ENCODE measurements at places on chromosomes 12 and 14.
A peak's percentile ranks its signal among the peaks of the same experiment; 100 is the strongest.

GRCh38 chr12:51395283-51396230, 4.4 kb upstream of the GALNT6 start:
- no peak for DNase-seq

GRCh38 chr14:24343795-24344660, 4.2 kb upstream of the RIPK3 start:
- DNase-seq: no peak

GRCh38 chr12:4745249-4745648, 25.0 kb downstream of the GALNT8 start:
- DNase-seq: no peak

DNA sequence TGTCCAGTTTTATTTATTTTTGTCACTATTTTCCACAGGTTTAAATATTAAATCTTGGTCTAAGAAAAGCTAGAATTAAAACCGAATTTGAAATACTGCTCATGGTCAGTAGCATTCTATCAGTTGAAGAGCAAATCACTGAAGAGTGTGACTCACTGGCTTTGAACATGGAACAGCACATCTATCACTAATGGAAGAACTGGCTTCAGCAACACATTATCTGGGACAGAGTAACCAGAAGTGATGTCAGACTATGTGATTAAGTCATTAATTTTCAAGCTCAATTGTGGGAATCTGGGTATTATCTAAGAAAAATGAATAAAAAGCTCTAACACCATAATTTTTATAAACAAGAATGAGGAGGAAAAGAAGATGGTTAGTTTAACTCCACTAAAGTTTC, 527.5 kb downstream of the TMTC2 start:
- no peak for DNase-seq

GRCh38 chr12:2234646-2235350, 182.0 kb downstream of the CACNA1C start:
- DNase-seq: no peak

DNA sequence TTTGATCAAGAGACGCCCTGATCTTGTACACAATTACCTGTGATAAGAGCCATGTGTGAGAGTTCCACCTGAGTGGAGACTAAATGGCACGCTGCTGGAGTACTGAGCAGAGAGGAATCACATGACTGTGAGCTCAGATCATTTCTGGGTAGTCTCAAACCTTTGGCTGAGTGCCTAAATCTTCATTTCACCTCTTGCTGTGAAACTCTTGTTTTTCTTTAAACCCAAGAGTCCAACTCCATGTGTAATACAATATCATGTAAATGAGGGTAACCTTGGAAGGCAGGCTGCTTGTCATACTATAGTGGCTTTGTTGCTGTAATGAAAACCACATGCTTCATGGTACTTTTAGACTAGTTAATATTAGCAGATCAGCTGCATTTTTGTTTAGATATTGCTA, 156.9 kb downstream of the CAND1 start:
- DNase-seq: peak; percentile 87

DNA sequence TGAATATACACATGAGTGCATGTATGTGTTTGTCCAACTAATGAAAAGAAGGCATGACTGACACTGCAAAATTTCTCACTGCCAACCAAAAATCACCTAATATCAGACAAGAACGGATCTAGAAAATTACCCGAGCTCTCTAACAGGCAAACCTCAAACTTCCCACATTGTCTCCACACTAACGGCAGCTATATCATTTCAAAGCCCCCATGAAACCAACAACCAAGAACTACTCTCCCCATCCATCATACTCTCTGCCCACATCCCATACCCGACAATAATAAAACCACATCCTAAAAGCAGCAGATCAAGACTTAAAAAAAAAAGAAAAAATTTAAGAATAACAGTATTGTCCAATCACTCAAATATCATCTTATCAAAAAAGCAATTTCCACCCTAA, 227.1 kb downstream of the CEP128 start:
- DNase-seq: no peak

DNA sequence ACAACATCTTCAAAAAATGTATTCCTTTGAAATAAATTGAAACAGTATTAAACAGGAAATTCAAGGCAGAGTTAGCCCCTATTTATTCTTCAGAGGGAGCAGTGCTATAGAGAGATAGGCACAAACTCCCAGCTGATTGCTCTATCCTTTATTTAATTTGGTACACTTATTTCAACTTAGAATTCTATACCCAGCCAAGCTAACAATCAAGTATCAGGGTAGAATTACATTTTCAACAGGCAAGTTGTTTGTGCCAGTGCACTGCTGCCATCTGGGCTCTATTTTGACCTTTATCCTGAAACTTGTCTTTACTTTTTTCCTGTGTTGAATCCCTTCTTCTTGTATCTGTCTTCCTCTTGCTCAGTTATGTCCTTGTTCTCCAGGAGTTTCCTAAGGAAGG, 159.2 kb downstream of the STXBP6 start:
- no peak for DNase-seq

GRCh38 chr12:32603858-32604257, 75.2 kb upstream of the DNM1L start:
- DNase-seq: no peak

DNA sequence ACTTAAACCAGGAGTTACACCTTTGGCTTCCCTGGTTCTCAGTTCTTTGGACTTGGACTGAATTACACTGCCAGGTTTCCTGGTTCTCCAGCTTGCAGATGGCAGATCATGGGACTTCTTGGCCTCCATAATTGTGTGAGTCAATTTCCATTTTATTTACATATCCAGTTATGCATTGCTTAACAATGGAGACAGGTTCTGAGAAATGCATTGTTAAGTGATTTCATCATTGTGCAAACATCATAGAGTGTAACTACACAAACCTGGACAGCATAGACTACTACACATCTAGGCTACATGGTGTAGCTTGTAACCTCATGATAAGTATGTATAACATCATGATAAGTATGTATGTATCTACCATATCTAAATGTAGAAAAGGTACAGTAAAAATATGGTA, 276.1 kb upstream of the BTG1 start:
- no peak for DNase-seq

GRCh38 chr14:70045844-70046535, 142.8 kb downstream of the SLC8A3 start:
- no peak for DNase-seq

DNA sequence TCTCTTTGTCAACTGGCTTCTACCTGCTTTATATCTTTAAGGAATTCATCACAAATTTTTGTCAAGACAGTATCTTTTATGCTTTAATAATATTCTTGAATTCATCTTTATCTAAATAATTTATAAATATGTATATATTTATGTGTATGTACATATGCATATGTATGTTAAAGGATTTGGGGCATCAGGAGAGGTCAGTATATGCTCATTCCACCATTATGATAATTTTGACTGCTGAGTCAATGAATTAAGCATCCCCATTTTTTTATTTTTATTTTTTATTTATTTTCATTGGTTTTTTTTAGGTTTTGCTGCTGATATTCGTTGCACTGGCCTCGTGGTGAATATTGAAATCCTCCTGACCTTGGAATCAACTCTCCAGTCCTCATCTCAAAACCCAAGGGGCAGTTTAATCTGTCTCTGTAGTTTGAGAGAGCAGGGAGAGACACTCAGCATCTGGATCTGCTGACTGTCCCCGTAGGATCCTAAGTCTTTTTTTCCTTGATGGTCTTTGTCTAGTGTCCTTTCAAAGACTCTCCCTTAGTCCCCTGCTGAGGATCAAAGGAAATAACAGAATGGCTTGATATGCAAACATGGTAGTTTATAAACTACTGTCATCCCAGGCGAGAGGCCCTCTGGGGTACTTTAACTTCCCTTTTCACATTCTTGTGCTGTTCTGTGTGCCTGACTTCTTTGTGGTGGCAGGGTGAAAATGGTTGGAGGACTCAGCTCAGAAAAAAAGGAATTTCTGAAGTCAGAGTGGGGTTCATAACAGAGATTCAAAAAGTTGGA, 218.7 kb downstream of the DIO2 start:
- DNase-seq: no peak

DNA sequence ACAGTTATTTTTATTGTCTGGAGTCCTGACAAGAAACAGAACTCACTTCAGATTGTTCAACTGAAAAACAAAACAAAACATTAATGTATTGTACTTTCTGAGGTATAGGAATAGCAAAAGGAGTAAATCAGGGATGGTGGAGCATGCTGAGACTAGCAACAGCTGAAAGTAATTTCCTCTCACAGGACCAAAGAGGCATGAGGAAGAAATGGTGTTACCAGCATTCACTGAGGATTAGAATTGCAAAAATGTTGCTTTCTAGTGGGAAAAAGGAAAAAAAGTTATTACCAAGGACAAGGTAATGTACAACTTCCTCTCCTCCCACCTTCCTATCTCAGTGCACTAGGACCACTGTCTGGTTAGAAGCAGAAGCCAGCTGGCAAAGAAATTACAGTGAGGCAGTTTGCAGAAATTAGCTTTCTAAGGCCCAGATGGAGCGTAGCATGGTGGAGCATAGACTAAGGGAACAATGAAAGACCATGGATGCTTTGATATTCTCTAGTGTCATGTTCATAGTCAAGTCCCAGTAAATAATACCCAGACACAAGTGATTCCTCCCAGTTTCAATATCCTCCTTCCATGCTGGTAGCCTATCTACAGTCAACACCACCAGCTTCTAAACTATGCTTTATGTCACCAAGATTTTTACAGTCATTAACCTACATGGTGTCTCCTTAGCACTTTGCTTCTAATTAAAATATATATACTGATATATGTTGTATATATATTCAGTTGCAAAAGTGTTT, 133.7 kb upstream of the DCN start:
- no peak for DNase-seq

GRCh38 chr14:101137234-101137633, 233.7 kb upstream of the RTL1 start:
- DNase-seq: no peak

GRCh38 chr14:54483846-54484245, 4.9 kb downstream of the GMFB start:
- DNase-seq: no peak

DNA sequence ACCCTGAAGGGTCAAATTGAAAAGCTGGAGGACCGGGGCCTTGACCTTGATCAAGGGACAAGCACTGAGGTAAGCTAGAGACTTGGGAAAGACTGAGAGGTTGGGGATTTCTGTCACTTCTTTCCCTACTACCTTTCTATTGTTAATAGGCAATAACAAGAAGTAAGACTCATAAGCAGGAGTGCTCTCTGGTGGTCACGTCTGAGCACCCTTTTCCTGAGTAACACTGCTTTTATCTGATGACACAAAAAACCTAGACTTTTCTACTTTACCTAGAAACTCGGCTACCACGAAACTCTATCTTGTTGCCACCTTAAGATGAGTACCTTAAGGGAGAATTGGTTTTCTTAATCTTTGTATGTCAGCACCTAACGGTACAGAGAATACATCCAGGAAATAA, 35.5 kb upstream of the PPFIBP1 start:
- no peak for DNase-seq

GRCh38 chr14:65904988-65905387, 492.5 kb downstream of the FUT8 start:
- DNase-seq: no peak

DNA sequence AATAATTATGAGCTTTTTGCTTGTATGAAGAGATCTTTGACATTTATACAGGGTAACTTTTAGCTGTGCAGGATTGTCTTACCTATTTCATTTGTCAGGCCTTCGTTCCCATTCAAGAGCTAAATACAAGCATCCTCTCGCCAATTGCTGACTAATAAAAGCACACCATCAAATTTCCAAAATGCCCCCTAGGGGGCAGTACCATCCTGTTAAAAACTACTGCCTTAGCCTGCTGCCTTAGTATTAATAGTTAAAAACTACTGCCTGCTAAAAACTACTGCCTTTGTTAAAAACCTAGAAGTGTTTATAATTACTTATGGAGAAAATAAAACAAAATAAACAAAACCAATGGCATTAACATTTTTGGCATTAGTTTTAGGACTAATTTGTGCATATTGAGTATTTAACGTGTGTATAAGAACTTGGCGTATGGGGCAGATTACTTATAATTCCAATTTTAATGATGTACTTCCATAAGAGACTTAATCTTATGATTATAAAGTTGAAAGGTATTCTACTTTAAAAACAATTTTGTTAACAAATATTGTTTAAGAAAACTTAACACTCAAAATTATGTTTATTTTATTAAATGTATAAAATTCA, 3.0 kb upstream of the IFI27L2 start:
- DNase-seq: no peak

GRCh38 chr14:87081004-87081403, 912.0 kb downstream of the GALC start:
- DNase-seq: no peak

DNA sequence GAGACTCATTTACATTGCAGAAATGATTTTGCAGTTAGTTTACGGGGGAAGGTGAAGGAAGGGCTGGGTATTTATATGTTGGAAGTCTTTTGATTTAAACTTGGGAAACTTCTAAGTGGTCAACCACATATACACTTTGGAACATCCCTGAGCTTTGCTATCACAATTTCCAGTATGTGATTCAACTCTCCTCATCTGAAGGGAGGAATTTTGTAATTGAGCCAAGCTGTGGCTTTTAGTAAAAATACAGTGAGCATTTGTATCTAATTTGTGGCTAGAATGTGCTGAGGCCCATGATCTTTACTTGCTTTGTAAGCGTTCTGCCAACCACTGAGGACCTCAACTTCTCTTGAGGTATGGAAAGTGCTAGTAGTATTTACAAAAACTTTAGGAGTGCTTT, 235.0 kb upstream of the PDZRN4 start:
- no peak for DNase-seq

GRCh38 chr12:54047160-54047963, 6.3 kb upstream of the HOXC4 start:
- no peak for DNase-seq

DNA sequence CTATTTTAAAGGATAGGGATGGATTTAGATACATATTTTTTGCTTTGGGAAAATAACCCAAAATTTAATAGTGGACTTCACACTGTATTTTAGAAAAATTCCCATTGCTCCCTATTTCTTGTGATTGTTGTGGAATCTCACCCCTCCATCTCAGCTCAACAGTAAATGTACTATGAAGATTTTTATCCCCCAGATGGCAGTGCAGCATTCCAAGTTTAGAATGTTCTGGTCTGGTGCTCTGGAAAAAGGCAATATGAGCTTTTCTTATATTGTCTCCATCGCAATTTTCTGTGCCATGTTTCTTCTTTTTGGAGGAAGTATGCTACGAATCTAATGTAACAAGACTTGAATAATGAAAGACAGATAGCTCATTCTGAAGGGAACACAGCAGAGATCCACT, 471.7 kb upstream of the SYT1 start:
- DNase-seq: no peak

DNA sequence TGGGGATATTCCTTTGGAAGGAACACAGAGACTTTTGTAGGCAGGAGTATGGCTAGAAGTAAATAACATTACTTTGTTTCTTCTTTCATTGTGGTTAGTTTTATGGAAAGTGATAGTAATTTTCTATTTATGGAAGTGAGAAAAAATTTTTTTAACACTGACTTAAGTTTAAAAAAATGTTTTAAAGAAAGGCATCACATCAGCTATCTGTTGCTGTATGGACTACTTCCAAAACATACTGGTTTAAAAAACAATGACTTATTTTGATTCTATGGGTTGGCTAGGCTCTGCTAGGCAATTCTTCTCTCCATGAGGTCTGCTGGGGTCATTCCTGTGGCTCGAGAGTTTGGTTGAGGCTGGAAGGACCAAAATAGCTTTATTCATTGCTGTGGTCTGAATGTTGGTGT, 31.7 kb upstream of the SLC38A2 start:
- no peak for DNase-seq
